ENCODE measurements at places on chromosomes 13 and 19.

- DNase-seq: no peak
Observed at GRCh38 chr13:24097064-24097463, 63.5 kb upstream of the SPATA13 start.

GRCh38 chr19:41064974-41065569 lies 23.2 kb upstream of the CYP2A13 start:
- DNase-seq: no peak

- no peak for DNase-seq
Observed at GRCh38 chr19:49790866-49791265, 22.2 kb downstream of the FUZ start.

- DNase-seq: no peak
Observed at GRCh38 chr13:42946927-42947326, 45.1 kb downstream of the EPSTI1 start.

GRCh38 chr13:44212633-44213396 lies 160.8 kb upstream of the SERP2 start:
- no peak for DNase-seq

DNA sequence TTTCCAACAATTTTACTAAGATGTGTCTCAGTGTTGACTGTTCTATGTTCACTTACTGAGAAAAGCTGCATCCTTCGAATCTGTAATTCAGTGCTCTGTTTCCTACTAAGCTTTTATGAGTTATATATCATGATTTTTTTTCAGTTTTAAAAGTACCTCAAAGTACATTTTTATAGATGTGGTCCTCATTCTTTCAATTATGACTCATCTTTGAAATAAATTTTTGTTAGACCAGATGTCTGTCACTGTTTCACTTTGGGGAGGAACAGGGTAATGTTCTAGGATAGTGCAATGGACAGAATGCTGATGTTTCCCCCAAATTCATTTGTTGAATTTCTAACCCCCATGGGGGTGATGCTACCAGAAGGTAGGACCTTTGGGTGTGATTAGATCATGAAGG lies 74.8 kb downstream of the NALCN start:
- no peak for DNase-seq

DNA sequence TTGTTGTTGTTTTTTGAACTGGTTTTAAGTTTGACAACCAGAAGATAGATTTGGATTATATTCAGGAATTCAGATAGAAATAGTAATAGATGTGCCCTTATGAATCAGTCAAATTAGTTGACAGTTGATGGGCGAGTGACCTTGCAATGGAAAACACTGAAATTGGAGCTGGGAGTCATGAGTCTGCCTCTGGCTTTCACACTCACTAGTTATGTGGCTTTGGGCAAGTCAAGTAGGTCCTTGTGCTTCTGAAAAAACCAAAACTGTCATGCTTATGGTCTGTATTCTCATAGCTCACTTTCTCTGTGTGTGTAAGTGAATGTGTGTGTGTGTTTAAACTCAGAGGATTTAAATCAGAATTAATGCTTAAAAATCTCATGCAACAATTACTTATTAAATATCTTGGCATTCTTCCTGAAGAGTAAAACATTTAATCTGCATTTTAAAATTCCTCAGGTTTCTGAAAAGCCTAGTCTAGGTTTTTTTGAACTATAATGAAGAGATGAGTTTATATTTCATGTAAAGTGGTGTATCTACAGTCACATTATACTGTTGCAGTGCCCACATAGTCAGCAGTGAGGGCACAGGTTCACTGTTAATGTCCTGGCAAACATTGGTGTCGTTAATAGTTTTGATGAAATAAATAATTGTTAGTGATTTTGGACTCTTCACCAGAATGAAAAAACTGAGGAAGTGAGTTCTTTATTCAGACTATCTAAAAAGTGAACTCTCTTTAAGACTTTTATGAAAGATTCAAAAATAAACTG lies 32.5 kb downstream of the UCHL3 start:
- DNase-seq: no peak

DNA sequence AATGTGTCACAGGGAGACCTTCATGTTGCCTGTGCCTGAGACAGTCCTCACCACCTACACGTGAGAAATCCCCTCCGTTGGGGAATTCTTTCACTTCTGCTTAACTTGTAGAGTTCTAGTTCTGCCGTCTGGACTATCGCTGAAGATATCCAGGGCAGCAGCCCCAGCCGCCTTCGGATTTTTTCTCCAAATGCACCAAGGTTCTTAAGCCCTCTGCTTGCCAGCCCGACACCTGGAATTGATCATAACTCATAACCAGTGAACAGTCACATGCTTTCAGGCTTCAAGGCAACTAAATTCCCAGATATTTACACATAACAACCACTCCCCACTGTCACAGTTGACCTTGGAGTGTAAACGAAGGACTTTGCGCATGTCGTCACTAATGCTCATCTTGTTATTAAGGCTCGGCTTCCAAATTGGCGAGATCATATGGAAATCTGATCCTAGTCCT lies 114.4 kb downstream of the RAB20 start:
- no peak for DNase-seq

DNA sequence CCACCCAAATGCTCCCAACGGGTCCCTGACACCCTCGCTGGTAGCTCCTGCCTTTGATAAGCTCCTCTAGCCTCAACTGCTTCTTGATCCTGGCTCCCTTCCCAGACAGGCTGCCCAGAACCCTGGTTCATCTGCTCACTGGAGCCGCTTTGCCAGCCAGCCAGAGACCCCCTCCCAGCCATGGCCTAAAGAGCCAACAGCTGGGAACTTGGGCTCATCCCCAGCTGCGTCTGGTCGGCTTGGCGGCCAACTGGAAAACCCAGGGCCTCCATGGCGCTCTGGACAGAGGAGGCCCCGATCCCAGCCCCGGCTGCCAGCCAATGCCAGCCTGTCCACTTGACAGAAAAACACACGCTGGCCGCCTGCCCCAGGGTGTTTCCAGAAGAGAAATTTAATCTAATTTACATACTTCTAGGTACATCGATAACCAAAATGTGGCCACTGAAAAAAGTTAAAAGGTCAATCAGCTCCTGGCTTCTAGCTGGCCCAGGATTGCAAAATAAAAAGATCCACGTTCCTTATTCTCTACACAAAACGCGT lies 3.0 kb upstream of the AKAP8L start:
- no peak for DNase-seq

DNA sequence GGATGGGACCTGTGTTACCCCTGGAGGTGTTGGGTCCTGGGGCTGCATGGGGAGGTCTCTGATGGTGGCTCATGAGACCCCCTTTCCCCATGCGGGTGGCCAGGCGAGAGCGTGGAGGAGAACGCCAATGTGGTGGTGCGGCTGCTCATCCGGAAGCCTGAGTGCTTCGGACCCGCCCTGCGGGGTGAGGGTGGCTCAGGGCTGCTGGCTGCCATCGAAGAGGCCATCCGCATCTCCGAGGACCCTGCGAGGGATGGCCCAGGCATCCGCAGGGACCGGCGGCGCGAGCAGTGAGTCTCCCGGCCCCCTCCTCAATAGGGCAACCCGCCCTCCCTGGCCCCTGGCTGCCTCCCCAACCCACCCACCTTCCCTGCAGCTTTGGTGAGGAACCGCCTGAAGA lies 66.0 kb downstream of the RYR1 start:
- no peak for DNase-seq

GRCh38 chr13:113604186-113604585 lies 19.6 kb downstream of the TFDP1 start:
- DNase-seq: no peak

GRCh38 chr13:40597735-40598365 lies 68.6 kb downstream of the FOXO1 start:
- DNase-seq: no peak

DNA sequence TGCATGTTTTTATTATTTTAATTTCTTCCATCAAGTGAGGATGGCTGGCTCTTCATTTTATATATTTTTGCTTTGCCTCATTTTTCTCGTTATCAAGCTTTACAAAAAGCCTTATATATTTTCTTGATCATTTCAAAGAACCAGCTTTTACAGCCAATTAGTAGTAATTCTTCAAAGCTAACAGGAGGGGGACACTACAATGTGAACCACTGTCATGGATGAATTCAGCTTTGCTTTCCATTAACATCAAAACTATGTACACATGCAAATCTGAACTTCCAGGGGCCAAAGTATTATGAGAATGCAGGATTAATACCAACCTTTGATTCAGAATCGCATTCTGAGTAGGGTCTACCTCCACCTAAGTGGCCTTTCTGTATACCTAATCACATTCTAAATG lies 11.1 kb downstream of the UQCRFS1 start:
- no peak for DNase-seq

GRCh38 chr13:26992951-26993719 lies 178.5 kb downstream of the USP12 start:
- no peak for DNase-seq

DNA sequence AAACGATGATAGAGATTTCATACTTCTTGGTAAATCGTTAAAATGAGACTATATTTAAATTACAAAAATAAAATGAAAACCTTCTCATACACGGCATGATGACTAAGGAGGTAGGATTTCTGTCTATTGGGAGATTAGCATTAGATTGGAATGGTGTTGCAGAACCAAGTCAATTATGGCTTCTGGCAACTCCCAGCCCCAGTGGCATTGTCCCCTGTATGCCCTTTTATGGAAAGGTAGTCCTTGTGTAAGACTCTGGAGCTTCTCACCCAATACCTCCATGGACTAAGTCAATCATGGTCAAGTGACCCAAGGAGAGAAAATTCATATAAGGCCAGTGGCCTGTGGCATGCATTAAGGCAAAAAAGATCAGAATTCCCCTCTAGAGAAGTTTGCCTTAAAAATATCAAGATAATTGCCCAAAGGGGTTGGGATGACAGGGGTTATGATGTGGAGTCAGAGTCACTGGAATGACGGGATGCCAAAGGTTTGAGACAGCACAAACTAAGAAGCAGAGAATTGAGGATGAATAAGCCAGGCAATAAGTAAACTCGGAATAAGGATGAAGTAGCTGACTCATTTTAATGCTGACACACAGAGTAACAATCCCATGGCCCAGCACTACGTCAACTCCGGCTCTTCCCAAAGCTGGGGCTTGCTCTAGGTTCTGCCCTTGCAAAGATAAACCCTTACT lies 57.8 kb upstream of the POSTN start:
- no peak for DNase-seq

GRCh38 chr19:29367791-29368222 lies 154.9 kb upstream of the UQCRFS1 start:
- DNase-seq: no peak

GRCh38 chr19:27964185-27964584 lies 1248.8 kb downstream of the UQCRFS1 start:
- DNase-seq: no peak

GRCh38 chr19:16914421-16914820 lies 25.6 kb downstream of the F2RL3 start:
- no peak for DNase-seq

Data from NCI-H1417 treated with DMSO at 0.1 percent for 48 hours (cell line).